ENCODE measurements at places on chromosomes 2 and 18.

- no peak for DNase-seq
Observed at GRCh38 chr2:216388046-216388884, 16.0 kb upstream of the MARCHF4 start.

GRCh38 chr2:101984656-101985055 lies 7.1 kb upstream of the IL1R2 start:
- DNase-seq = no peak

GRCh38 chr18:28281400-28281799 lies 104.5 kb upstream of the CDH2 start:
- DNase-seq = no peak

DNA sequence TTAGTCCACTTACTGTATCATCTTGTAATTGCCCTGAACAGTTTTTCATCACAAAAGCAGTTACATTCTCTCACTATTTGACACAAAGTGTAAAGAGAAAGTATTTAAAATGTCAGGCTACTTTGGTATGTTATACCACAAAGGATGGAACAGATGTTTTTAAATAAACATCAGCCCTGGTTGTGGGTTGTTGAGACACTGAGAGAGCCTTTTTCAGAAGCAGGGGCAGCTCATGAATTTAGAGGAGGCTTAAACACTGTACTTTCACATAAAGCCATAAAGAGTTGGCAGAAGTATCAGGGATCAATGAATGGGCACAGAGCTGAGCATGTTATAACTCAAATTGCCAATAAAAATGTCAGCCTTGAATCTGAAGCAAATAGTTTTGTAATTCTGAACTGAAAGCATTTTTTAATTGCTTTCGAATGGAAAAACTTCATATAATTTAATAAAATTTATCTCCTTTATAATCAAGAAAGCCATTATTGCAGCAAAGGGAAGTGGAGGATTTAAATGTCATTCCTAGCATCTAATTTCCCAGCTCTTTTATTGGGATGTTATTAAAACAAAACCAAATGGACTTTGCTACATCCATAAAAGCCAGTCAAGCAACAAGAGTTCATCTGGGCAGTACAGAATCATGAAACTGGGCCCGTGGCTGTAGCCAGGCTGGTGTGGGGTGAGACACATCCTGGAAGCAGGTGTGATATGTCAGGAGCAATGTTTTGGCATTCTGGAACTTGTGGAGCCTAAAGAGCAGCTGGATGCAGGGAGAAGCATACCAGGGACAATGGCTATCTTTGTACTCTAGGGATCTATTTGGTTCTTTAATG lies 95.1 kb upstream of the NT5C1B start:
- DNase-seq = peak; percentile 57

DNA sequence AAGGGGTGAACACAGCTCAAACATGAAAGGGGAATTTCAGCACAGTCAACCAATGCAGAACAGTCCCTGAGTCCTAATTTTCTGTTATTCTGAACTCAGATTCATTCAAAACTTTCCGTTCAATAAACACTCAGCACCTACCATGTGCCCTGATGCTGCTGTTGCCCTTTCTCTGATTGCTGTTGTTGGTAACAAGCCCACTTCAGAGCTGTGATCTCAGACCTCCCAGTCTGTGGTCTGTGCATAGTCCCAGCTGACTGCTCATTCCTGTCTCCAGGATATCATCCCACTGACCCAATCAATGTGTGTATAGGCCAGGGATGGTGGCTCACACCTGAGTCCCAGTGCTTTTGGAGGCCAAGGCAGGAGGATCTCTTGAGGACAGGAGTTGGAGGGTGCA lies 82.7 kb upstream of the SLC35G4 start:
- no peak for DNase-seq

GRCh38 chr18:43485545-43485963 lies 208.3 kb upstream of the SYT4 start:
- no peak for DNase-seq

Data from HAP-1 (cell line).